ENCODE measurements at places on chromosomes 11 and 22.

GRCh38 chr22:25201557-25202273 lies 2.1 kb downstream of the CRYBB3 start:
- DNase-seq: no peak

DNA sequence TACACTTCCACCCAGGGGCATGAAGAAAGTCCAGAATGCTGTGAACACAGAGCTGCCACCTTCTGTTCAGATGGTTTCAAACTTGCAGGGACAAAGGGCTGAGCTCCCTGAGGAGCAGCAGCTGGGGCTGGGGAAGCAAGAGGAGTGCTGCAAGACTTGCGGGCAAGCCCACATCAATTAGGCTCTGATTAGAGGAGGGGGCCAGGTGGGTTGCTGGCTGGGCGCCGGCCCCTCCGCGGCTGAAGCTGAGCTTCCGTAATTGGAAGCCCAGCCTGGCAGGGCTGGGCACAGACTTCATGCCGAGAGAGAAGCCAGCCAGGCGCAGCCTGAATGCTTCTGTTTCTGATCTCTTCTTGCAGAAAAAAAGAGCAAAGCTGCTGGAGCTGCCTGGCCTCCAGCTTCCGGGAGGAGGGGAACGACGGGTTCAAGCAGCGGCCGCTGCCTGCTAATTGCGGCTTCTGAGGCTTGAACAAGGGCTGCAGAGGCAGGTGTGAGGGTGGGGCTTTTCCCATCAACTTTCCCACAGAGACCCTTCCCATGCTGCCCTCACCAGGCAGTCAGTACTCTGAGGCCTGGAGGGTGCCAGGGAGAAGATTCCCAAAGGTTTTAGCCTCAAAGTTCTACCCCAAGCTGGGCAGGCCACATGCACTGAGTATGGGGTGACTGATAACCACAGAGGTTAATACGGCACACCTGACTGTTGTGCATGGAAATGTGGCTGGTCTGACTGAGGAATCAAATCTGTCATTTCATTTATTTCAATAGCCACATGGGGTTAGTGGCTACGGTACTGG lies 91.1 kb upstream of the LMO1 start:
- no peak for DNase-seq

DNA sequence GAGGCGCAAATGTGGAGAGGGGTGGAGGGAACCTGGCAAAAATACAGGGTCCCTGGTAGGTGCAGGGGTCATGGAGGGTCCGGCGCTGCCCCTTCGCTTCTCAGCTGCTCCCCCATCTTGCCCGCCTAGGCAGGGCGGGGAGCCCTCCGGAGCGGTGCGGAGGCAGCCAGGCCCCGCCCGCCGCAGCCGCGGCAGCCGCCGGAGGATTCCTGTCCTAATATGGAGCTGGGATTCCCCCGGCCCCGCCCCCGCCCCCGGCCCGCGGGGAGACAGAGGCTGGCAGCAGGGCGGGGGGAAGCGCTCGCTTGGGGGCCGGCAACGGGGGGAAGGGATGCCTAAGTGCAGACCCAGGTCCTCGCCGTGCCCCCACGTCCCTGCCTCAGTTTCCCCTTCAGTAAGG lies 1.0 kb upstream of the NPAS4 start:
- no peak for DNase-seq

DNA sequence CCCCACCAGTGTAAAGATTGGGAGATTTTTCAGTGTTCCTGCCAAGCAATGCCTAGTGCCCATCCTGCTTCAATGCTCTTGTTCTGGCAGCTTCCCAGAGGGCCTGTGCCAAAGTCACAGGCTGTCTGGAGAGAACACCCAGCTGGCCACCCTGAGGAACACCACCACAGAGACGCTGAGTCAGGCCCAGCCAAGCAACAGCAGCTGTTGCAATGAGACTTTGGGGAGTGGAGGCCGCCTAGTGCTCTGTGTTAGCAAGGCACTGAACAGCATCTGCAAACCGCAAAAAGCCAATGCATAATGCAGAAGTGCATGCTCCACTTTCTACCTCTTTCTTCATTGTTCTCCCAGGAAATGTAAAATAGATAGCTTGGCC lies 168.1 kb downstream of the NXPE2 start:
- no peak for DNase-seq

- DNase-seq: no peak
Observed at GRCh38 chr11:113562981-113563461, 87.8 kb upstream of the DRD2 start.

DNA sequence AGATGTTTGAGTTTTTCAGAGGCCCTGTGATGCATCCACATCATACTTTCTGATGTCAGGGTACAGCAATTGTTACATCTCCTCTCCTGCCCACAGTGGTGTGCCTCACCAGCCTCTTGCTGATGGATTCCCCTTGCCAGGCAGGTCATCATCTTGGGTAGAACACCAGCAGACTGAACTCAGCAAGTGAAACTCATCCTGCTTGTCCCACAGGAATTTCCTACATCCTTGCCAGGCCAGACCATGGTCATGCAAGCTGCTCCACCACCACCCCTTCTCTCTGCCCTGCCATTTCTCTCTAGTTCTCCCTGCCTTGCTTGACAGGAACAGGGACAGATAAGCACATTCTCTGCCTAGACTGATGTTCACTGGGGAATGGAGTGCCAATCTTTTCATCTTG lies 85.9 kb downstream of the PAX6 start:
- DNase-seq: no peak

- no peak for DNase-seq
Observed at GRCh38 chr11:36326524-36327419, 30.7 kb downstream of the PRR5L start.

Data from activated CD4-positive, alpha-beta T cell treated with anti-CD3 and anti-CD28 coated beads for 24 hours (primary cell).